Occipital lobe (tissue), 3 donors: ENCODE measurements at places on chromosomes 5 and 9. TPM values are rescaled to one million over a fixed set of nuclear protein-coding genes. Genes with fewer than 3 reads are reported as not detected.

The SERF1B gene
- total RNA-seq: 61.3 TPM

The SPINK13 gene
- total RNA-seq: not detected

DNA sequence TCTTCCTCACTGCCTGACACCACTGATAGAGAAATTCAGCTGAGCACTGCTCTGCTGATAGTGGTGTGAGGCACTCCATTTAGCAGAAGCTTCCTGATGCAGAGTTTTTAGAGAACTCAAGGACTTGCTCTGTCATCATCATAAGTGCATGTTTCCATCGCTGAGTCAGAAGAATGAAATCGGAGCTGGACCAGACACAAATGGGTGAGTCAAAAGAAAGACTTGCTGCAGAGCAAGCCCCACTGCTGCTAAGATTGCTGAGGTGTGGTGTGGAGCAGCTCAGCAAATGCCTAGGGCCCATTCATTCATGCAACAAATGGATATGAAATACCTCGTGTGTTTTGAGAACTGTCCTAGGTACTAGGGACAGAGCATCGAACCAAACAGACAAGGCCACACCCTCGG lies 410.2 kb upstream of the SLC30A5 start:
- DNase-seq: peak; percentile 22

GRCh38 chr9:21669701-21670100 lies 132.7 kb upstream of the MTAP start:
- DNase-seq: no peak

GRCh38 chr9:79222483-79222882 lies 349.3 kb upstream of the TLE4 start:
- no peak for DNase-seq
